ENCODE measurements at places on chromosomes 6 and 20.
A peak's percentile ranks its signal among the peaks of the same experiment; 100 is the strongest.

DNA sequence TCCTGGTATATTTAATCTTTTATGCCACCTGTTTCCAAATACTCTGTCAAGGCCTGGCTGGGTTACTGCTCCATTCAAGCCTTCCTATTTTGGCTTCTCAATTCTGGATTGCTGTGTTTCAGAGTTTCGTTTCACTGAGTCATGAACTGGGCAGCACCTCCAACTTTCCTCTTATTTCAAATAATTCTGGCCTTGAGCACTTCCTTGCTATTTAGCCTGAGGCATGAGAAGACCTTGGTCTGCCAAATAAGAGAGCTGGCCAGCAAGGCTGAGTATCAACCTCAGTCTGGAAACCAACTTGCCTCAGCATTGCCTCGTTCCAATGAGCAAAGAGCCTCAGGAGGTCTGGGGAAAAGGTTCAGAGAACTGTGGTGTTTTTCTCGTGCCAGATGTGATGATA lies 66.6 kb downstream of the TNFAIP3 start:
- no peak for DNase-seq

- no peak for DNase-seq
These were observed 67.0 kb upstream of the AKAP12 start for GRCh38 chr6:151172751-151173150.

GRCh38 chr6:68993911-68994310 lies 358.8 kb downstream of the ADGRB3 start:
- no peak for DNase-seq

GRCh38 chr20:62829231-62830230 lies 12.7 kb downstream of the COL9A3 start:
- DNase-seq: no peak

DNA sequence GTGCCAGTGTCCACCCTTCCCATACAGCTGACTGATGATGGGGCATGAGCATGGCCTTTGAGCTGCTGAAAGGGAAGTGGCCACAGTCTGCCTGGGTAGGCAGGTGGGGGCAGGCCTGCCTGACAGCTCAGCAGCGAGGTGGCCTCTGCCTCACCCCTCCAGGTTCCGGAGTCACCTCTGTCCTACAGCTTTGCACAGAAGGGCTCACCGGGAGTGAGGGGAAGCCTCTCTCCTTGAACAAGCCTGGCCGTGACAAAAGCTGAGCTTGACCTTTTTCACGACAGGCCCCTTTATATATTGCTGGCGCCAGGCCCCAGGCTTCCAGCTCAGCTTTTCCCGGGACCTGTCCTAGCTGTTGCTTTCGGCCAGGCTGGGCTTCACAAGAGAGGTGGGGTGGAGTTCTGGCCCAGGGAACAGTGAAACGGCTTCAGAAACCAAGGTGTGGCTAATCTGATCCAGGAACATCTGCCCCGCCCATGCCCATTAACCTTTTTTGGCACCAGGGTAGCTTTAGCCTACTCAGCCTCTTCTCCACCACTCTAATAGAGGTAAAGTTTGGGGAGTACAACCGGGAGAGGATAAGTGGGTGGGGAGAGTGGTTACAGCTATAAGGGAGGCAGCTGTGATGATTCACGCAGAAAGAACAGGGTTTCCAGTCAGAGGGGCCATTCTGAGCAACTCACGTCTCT lies 42.9 kb downstream of the C6orf132 start:
- DNase-seq: no peak

DNA sequence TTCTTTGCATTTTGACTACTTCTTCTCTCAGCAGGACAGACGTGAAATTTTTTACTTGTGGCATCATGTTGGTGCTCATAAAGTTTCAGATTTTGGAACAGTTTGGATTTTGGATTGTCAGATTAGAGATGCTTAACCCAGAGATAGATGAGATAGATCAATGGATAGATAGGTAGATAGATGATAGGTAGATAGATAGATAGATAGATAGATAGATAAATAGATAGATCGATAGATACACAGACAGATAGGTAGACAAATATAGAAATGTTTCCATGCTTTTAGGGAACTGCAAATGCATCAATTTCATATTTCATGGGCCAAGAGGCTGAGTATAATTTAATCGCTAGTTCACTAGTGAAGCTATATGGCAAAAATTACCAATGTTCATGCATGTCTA lies 981.5 kb upstream of the ADGRB3 start:
- no peak for DNase-seq

DNA sequence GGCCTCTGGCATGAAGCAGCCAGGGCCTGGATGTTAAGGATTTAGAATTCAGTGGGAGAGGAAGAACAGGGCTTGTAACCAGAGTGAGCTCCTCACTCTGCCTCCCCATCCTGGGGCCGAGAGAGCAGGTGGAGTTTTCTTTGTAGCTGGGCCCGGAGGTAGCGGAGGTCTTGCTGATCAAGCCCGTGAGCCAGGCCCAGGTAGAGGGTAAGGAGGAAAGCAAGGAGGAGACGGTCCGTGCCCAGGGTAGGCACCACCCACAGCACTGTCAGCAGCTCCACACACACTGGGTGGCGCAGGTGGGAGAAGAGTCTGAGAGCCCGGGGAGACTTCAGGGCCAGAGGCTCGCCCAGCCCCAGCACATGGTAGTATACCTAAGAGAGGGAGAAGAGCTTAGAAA lies 2.1 kb upstream of the PPP1R18 start:
- DNase-seq: no peak

DNA sequence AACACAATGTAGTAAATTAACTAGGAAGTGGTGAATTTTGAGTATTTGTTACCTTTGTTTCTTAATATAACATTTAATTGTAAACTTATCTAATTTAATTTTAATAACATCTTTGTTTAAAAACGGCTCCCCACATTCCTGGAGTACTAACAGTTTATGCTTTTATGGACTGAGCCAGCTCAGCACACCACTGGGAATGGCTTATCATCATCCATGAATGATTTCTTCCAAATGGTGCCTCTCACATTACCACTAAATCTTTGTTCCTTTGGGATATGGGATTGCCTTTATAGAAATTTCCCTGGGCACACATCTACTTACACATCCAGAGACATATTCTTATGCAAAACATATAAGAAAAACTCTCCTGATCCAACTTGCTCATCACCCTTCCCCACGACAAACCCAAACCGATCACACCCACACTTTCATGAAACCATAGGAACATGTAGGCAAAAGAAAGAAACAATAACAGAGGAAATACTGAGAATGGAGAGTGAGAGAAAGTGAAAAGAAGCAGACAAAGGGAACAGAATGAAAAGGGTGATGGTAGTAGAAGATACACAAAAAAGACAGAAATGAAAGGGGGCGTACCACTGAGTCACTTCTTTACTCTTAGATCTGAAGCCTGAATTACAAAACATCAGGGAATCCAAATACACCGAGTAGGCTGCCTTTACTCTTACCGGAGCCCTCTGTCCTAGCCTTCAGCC lies 58.5 kb upstream of the KCNK16 start:
- DNase-seq: no peak

- DNase-seq: peak; percentile 57
These were observed 37.1 kb upstream of the GRM4 start for GRCh38 chr6:34182751-34183531.

- DNase-seq: no peak
These were observed 150.6 kb downstream of the RPS12 start for GRCh38 chr6:132964868-132965382.

DNA sequence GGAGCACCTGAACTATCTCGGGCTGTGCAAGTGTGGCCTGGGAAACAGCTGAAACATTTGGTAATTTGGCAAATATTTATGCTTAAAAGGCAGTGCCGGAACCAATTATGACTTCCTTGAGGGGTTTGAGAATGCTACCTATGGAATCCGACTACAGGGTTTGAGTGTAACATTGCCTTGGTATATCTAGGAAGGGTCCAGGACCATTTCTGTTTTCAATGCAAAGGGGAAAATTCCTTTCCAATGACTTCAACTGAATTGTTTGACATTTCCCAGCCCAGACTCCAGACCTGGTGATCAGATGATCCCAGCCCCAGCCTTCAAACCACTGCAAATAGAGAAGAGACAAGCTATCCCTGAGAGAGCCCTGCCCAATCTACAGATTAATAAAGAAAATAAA lies 4.6 kb upstream of the PPP1R3G start:
- DNase-seq: no peak

DNA sequence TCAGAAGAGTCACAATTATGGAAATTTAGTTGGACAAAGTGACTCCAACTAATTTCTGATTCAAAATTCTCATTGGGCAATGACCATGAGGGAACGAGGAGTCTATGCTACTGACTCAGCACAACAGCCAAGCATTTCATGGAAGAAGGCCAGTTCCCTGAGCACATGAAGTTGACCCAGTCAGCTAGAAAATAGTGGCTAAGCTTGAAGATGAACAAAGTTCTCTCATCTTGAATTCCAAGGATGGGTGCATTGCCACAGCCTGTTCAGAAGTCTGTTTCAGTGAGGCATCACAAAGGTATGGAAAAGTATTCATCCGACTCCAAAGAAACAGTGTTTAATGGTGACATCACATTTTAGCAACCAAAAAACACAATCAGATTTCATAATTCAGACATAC lies 676.9 kb downstream of the HACE1 start:
- DNase-seq: no peak

GRCh38 chr20:36465109-36466080 lies 75.9 kb upstream of the MYL9 start:
- peak; percentile 23 for DNase-seq

GRCh38 chr20:57688295-57688694 lies 21.5 kb downstream of the PMEPA1 start:
- no peak for DNase-seq

DNA sequence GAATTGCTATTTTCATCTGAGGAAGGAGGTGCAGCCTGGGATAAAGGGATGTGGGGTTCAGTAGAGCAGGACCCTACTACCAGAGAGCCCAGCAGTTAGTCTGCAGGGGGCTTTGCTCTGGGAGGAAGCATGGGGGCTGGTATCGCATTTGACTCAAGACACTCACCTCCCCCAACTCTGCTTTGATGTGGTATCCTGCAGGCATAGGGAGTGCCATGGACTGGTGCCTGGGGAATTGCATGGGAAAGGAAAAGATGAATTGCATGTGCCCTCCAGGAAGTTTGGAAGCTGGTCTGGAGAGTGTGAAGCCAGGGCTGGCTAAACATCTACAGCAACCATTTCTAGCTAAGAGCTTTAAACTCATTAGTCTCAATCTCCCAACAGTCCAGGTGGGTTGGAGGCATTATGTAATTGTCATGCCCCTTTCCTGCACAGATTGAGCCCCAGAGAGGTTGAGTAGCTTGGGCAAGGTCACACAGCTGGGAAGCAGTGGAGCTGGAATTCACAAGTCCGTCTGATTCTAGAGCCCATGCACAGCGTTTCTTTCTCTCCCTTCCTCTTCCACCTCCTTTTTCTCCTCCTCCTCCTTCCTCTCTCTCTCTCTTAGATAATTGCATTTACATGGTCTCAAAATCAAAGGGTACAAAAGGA lies 26.2 kb upstream of the PNPLA1 start:
- no peak for DNase-seq

DNA sequence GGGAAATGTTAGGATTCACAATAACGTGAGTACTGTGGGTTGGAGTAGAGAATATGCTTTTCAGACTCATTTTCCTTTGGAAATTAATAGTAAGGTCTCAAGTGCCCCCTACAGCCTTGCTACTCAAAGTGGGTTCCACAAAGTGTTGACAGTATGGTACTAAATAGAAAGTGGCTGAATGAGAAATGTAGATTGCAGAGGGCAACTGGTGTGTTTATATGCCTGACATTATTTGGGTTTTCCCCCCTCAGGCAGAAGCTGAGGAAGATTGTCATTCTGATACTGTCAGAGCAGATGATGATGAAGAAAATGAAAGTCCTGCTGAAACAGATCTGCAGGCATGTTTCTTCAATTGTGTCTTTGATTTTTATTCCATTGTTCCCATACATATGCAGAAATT lies 5.6 kb downstream of the FBXO9 start:
- no peak for DNase-seq

GRCh38 chr20:25592135-25592852 lies 7.0 kb upstream of the NINL start:
- no peak for DNase-seq

DNA sequence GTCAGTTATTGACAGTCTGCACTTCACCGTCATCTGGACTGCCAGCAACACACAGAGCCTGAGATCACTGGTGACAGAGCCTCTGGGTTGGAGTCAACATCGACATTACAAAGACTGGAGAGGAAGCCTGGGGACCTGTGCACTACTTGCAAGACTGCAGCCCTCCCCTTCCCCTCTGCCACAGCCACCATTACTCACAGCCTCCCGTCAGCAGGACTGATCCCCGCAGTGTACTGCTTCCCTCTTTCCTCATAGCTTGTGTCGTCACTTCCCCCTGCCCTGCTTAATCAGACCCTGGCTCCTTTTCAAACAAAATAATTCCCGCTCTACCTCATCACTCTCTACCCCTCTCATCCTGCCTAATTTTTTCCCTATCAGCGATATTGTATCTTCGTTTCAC lies 235.5 kb upstream of the KCNQ5 start:
- DNase-seq: no peak

DNA sequence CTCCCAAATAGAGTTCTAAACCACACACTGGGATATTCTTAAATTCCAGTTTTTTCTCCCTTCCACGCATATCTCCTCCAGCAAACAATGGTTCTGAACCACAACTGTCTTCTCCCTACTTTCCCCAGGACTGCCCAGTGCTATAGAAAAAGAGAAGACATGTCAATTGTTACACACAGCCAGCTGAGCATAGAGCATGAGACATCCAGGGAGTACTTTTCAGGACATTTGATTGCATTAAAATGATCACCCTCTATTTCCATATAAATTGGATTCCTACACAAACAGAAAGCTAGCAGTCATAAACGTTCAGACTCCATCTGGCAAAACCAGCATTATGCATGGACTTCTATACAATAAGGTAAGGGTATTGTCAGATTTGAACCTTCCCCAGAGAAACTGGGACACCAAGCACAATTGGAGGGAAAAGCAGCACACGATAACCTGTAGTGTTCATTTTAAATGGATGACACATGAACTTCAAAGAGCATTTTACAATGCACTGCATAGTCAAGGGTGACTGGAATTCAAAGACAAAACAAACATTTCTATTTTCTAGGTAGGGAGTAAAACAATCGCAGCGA lies 93.1 kb upstream of the HEY2 start:
- DNase-seq: no peak

DNA sequence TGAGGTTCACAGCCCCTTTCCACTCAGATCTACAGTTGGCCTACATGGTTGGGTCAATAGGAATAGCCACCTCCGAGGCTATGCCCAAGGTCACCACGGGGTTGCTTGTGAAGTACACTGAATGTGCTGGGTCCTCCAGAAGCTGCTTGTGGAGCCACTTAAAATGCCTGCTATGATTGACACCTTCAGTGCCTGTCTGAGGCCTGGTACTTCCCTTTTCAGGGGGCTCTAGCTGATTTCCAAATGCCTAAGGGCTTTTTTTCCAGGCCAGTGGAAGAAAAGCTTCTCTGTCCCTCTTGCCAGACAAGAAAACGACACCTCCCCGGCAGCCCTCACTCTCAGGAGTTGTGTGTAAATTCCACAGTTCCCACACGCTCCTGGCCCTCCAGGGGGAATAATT lies 6.3 kb upstream of the NXT1 start:
- DNase-seq: no peak

DNA sequence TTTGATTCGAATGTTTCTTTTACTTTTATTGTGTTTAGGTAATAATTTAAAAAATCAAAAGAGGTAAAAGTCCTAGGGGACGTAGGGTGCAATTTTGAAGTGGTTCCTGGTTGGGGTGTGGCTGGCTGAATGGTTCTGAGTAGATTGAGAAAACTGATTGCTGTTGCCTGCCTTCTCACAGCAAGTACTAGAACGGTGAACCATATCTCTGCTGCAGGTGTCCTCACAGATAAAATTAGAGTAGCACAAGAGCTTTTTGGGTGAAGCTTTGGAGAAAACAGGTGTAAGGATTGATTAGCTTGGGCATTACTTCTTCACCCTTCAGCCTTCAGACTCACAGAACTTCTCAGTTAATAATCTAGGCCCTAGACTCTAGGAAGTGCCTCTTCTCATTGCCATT lies 19.8 kb upstream of the GJA10 start:
- DNase-seq: no peak
